CD4-positive, alpha-beta T cell (primary cell): ENCODE measurements at places on chromosomes 4 and X.

- no peak for DNase-seq
Observed at GRCh38 chrX:15913146-15913545, 58.5 kb upstream of the AP1S2 start.

DNA sequence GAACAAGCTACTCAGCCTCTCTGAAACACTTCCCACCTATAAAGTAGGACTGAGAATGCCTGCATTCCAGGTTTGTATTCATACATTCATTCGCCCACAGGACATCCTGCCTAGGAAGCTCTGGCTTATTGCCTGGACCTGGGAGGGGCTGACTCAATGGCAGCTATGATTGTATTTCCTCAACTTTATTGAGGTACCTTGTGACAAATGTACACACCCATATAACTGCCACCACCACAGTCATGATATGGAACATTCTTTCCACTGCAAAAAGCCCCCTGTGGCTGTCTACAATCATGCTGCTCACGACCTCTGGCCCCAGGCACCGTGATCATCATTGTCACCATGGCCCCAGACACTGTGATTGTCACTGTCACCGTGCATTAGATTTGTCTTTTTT, 68.3 kb downstream of the ABLIM2 start:
- DNase-seq = no peak

- peak; percentile 47 for DNase-seq
Observed at GRCh38 chr4:40908702-40909362, 159.1 kb downstream of the NSUN7 start.

DNA sequence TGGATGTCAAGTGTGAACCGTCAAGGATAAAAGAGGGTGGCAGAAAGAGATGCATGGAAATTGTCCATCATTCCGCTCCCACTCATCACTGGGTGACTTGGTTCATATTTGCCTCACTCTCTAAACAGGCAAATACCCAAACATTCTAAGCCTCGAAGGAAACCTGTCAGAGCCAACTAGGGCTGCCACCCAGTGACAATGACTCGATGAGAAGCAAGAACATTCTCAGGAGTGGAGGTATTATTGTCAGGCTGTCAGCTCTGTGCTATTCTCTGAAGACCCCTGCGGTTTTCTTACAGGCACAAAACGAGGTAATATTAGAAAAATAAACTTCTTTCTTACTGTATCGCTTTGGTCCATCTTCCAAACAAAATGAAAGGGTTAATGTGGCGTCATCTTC, 139.6 kb downstream of the LDB2 start:
- no peak for DNase-seq

- DNase-seq = no peak
Observed at GRCh38 chr4:102735582-102735981, 25.2 kb downstream of the MANBA start.

DNA sequence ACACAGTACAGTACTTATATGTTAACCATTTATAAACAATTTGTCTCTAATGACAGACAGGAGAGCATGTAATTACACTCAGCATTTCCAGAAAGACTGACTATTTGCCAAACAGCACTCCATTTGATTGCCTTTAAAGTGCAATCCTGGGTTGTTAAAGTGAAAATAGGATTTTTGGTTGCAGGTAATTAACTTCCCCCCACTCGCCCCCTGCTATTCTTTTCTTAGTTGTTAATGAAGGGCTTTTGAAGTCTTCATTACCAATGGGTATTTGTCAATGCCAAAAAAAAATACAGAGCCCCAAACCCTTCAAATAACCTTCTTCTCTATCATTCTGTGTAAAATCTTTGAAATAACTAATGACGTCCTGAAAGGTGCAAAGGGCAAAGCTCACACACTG, 825.6 kb downstream of the STPG2 start:
- DNase-seq = no peak

DNA sequence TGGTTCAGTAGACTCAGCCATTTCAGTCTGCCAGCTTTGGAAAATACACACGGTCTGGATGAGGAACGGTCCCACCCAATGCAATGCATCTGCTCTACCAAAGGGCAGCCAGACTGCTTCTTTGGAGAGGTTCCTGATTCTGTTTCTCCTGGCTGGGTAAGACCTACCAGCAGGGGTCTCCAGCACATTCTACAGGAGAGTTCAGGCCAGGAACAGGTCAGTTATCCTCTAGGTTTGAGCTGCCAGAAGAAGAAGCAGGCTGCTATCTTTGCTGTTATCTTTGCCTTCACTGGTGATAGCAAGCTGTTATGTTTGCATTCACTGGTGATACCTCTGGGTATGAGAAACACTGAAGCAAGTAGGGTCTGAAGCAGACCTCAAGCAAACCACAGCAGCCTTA, 45.5 kb upstream of the PBDC1 start:
- no peak for DNase-seq

- no peak for DNase-seq
Observed at GRCh38 chr4:148510211-148510610, 68.0 kb upstream of the NR3C2 start.

DNA sequence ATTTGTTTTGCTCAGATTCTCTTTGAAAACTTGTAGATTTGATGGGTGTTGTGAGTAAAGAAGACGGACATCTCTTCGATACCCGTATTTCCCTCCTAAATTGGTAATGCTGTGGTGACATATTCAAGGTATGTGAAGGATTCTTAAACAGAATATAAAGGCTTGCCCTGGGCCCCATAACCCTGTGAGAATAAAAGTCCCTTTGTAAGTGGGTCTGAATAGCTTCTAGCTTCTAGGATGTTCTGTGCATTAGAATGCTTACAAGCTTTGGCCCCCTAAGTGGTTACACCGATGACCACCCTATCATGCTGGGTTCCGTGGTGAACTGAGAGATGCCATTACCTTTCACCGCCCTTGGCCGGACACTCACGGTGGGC, 574 bp upstream of the MOB1B start:
- DNase-seq = no peak

DNA sequence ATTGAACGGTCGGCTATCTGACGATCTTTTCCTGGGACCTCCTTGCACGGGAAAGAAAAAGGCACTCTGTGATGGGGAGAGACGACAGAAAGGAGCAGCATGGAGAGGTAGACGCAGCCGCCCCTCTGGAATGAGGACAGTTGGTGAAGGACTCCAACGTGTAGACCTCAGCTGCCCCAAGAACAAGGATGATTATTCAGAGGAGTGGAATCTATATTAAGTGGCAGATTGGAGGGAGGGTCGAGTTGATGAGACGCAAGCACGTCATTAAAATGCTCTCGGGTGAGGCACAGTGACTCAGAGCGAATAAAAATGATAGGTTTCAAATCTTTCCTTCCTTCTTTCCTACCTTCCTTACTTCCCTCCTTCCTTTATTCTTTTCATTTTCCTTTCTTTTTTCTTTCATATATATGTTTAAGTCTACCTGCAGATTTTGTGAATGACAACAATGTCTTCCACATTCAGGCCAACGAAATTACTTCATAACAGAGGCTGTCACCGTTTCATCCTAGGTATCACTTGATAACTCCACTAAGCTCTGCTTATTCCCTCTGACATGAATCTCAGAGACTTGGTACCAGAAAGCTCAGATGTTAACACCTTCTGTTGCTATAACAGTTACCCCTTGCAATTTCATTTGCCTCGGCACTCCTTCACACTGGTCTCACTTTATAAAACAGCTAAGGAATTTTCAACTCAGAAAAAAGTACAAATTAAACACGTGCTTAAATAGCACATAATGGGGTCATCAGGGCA, 110.0 kb upstream of the PPARGC1A start:
- no peak for DNase-seq

DNA sequence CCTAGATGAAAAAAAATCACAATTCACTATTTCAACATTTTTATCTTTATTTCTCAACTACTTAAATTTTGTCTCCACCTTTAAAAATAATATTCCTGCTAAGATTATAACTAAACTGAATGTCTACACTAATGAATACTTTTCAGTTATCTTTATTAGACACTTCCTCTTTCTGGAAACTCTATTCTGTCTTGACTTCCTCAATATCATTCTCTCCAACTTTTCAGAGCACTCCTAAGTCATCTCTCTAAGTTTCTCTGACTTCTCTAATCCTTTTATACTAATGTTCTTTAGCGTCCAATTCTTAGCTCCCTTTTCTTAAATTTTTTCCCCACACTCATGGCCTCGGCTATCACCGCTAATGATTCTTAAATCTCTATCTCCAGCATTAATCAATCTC, 374.2 kb downstream of the FBXO8 start:
- no peak for DNase-seq
